Effector CD8-positive, alpha-beta T cell (primary cell): ENCODE measurements at places on chromosomes 7 and 10.

DNA sequence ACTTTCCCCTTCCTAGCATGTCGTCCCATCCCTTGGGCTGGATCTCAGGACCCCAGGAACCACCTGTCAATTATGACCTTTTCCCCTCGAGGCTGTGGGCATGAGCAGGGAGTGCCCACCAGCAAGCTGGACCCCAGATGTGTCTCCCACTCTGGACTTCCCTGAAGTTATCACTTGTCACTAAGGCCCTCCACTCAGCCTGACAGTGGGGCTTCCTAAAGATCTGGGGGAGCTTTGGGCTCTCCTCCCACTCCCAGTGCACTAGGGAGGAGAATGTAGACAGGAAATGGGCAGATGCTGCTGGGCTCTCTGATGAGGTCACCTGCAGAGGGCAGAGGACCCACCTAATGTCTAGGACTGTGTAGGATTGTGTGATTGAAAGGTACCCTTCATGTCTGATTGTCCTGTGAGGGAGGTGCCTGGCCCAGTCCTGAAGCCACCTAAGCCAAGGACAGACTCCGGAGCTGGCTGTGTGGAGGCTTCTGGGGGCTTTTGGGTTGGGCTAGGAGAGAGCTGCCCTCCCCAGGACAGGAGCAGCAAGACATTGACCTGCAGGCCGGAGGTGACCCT is 18.7 kb downstream of the MYO1G start:
- DNase-seq: no peak

DNA sequence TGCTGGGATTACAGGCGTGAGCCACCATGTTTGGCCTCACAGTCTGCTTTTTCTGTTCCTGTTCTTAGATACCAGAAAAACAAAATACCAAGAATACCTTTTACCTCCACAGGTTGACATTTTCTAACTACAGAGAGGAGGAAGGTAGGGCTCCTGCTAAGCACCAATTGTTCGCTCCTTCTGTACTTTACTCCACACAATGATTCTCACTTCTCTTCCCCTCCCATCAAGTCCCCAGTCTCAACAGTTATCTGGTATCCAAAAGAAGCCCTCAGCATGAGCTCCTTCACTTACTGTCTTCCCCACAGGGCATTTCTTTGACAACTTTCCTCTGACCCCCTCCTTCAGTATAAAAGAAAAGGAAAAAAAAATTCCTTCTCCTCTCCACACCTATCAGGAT is 47.7 kb upstream of the ZNF800 start:
- no peak for DNase-seq

- no peak for DNase-seq
Observed at GRCh38 chr7:141053626-141054025, 20.2 kb upstream of the TMEM178B start.

DNA sequence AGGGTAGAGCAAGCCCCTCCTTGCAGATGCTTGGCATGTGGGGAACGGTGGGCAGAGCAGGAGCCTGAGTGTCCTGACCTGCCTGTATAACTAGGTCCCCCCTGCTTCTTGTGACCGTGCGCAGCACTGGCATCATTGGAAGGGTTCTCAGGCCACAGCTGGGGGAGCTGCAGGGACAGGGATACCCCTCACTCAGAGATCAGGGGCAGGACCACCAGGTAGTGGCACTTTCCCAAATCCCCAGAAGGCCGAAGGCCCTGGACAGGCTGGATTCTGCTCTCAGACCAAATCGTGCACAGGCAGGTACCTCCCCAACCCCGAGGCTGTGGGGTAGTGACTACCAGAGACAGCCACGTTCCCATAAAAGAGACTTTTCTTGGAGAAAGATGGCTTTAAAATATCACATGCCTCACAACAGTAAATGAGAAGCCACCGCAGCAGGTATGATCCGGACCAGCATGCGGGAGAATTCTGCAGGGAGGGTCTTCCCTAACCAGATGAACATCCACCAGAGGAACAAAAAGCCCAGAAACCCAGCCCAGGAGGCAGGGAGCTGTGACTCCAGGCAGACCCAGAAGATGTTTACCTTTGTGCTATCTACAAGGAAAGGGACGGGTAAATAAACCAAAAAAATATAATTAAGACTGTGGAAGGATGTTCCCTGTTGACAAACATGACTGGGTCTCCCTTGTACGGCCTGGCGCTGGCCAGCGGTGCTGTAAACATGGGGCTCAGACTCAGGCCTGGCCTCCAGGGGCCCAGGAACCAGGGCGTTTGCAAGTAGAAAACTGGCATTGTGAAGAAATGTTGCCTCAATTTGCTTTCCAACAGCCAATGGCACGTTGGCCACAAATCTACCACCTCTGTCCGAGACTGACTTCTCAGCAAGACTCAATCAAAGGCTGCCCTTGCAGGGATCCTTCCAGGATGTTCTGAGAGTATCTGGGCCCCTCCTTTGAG is 180.0 kb downstream of the TNS3 start:
- DNase-seq: no peak

GRCh38 chr10:7477538-7478334 is 66.9 kb upstream of the SFMBT2 start:
- no peak for DNase-seq

DNA sequence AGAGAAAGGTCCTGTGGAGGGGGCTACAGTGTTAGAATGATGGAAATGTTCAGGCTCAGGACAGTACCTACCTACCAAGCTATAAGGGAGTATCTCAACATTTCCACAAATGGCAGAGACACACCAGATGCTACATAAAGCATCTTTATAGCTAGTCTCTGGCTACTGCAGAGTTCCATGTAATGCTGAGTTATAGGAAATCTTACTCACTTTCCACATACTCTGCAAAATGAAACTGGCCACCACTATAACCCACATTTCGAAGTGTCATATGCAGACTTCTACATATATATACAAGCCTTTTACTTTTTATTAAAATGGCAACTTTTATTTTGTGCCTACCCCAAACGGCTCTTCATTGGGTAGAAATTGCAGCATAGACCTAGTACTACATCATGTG is 85.5 kb downstream of the FAS start:
- DNase-seq: no peak

DNA sequence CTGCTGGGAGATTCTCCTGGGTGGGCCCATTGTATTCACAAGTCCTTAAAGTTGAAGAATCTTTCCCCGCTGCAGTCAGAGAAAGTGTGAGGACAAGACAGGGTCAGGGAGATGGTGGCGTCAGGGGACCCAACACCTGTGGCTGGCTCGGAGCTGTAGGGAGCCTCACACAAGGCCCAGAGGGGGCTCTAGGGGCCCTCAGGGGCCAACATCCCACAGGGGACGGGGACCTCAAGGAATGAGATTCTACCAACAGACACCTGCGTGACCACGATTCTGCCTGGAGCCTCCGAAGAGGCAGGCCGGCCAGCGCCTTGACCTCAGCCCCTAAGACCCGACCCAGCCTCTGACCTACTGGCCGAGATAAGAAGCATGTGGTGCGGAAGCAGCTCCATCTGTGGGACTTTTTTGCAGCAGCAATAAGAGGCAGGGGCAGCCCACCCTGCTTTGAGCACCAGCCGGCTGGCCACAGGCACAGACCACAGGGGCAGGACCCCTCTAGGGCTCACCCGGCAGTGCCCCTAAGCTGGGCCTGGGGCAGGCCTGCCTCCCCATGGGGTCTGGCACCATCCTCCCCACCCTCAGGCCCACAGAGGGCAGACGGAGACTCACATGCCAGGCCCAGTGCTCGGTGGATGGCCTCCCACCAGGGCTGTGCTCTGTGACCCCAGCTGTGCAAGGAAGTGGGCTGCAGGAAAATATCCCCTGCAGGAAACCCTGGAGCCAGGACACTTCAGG is 13.2 kb downstream of the RASGEF1A start:
- no peak for DNase-seq

GRCh38 chr10:120982507-120982906 is 131.3 kb downstream of the WDR11 start:
- DNase-seq: no peak

- DNase-seq: no peak
Observed at GRCh38 chr10:49330127-49330665, 31.2 kb downstream of the C10orf71 start.

DNA sequence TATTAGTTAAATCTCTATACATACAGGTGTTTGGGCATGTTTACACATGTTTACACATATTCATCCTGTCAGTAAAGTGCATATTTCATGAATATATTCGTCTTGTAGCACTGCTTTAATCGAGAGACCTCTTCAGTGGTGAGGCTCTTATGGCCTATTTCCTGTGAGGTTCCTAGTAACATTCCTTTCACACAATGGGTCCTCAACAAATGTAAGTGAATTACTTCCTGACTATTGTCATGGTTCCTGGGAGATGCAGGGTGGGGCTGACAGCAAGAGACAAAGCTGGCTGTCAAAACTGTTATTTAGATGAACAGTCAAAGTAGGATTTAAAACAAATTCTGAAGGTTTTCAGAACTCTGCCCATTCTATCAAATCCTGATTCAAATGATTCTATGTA is 12.4 kb upstream of the SEMA3A start:
- no peak for DNase-seq

- no peak for DNase-seq
Observed at GRCh38 chr7:129168231-129169021, 20.0 kb upstream of the SMO start.

DNA sequence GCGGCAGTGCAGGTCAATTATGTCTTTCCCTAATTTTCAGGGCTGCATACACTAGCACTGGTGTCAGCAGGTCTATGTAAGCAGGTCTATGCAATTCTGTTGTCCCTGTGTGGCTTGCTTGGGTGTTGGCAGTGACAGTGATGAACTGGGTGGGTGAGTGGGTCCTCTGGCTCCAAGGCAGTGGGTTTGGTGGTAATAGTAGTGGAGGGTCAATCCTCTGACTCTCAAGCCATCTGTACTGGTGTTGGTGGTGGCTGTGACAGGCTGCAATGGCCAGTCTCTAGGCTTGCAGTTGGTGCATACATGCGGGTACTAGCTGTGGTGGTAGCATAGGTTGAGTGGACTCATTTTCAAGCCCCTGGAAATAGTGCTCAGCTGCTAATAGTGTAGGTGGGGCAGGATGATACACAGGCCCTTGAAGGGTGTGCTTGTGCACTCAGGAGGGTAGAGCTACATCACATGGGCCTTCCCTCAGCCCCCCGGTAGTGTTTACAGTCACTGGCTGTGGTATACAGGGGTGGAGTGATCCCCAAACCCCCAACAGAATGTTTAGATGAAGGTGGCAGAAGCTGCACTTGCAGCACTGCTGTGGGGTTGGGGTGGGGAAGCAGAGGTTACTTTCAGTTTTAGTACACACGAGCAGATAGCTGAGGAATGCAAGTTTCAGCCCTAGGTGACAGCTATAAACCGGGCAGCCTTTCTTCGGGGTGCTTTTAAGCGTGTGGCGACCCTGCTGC is 331.3 kb downstream of the PCDH15 start:
- DNase-seq: no peak

GRCh38 chr7:25333296-25333928 is 105.1 kb upstream of the NPVF start:
- no peak for DNase-seq

DNA sequence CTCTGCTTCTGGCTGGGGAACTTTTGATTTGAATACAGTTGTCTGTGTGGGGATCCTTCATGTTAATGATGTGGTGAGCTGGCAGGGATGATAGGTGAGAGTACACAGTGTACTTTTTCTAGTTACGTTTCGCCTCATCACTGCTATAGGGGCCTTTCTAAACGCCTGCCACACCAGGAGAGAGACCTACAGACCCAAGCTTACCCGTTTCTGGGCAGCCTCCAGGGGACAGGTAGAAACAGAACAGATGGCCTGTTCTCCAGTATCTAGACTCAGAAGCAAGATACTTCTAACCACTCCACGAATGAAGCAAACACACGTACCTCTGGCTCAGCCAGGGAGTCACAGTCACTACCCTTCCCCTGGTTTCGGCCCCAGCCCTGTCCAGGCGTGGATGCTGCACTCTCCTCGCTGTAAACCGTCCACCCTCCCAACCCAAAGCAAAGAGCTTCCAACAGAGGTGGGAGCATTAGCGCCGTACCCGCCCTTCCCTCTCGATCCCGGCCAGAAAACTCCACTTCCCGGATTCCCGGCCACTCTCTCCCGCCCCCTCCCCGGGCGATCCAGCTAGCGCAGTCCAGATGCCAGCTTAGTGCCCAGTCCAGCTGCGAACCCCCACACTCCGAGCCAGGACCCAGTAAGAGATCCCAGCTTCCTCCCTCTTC is 1.2 kb downstream of the CCDC6 start:
- DNase-seq: no peak

DNA sequence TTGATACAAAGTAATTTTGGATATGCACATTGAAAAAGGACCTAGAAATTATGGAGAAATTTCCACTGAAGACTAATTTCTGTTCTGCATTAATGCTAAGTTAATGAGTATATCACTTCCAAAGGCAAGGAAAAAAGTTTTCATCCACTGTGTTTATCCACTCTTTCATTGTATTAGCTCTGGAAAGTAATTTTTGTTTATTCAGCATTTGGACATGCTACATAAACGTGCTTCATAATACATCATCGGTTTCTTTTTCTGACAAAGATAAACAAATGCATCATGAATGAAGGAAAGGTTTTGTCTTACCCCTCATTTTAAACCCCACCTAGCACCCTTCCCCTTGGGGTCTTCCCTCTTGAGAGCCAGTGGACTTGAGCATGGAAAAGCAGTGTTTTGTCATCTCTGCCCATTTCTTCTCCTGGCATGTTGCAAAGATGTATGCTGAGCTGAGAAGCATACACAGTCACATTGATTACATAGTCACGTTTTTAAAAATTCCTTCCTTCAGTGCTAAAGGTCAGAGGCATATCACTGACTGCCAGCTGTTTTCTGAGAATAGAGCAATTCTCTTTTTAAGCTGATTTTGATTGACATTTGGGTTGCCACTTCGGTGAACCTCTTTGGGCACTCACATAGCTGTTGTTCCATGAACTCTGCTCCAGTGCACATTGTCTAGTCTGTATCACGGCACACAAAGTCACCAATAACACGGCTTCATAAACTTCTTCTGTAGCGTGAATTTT is 65.9 kb upstream of the C7orf33 start:
- DNase-seq: no peak

- no peak for DNase-seq
Observed at GRCh38 chr7:102030696-102031095, 213.3 kb downstream of the CUX1 start.

DNA sequence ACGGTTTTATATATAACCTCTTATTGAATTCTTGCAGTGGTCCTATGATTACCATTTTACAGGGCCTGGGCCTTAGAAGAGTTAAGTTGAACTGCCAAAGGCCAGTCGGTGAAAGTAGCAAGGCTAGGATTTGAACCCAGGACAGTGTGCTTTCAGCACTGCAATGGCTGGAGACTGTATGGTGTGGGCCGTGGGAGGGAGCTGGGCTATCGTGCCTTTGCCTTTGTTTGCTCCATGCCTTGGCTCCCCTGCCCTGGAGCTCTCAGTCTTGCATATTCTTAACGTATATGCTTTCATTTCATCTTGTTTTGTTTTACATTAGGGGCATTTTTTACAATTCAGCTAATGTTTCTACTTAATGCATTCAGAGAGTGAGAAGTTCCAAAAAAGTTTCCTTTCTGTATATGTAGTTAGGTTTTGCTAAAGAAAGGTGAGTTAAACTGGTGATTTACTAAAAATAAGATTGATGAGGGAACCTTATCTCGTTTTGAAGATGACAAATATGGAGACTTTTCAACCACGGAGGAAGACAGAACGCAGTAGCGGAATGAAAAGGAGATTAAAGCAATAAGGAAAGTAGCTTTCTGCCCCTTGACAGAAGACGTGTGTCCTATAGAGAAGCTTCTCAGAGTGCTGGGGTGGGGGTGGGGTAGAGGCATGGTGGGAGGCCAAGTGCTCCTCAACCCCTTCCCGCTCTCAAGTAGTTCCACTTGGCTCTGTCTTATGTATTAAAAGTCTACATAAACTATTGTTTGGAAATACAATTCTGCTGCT is 82.5 kb downstream of the RTKN2 start:
- no peak for DNase-seq

GRCh38 chr7:29412912-29413311 is 150.7 kb upstream of the PRR15 start:
- DNase-seq: no peak
